A549 (cell line): ENCODE measurements at places on chromosomes 2 and 18.
A peak's percentile ranks its signal among the peaks of the same experiment; 100 is the strongest.

DNA sequence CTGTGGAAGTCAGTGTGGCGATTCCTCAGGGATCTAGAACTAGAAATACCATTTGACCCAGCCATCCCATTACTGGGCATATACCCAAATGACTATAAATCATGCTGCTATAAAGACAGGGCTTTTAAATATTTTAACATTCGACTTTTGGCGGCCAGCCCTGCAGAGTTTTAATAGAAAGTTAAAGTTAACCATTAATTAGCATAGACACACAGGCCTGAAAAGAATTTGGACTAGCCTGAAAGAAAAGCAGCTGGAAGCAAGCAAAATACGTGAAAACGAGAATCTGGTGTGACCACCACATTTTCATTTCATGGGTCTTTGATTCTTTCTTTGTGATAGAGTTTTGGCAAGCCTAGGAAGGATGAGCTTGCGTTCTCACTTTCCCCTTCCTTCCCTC, 184.0 kb downstream of the SCG2 start:
- no peak for DNase-seq

DNA sequence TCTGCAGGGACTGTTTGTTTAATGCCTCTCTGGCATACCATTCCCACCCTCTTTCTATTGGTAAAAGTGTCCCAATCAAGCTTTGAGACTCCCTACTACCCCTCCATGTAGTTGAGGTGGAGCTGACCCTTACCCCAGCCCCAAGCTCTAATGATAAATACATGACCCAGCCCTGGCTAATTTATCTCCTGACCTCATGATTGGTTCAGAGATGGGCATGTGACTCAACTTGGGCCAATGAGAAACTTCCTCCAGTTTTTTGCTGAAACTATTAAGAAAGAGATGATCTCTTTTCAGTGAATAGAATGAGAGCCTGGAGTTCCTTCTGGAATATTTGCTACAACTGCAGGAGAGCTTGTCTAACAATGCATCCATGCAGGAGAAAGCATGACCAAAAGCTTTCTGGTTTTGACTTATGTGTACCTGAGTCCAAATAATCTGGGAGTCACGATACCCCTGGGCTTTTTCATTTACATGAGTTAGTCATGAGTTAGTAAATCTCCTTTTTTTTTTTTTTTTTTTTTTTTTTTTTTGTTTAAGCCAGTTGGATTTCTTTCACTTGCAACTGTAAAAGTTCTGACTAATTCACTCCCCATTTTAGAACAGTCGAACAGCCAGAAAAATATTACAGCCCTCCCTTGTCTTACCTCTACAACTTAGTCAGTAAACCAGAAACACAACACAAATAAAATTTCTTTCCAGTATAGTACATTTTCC, 66.5 kb upstream of the TLK1 start:
- no peak for DNase-seq

DNA sequence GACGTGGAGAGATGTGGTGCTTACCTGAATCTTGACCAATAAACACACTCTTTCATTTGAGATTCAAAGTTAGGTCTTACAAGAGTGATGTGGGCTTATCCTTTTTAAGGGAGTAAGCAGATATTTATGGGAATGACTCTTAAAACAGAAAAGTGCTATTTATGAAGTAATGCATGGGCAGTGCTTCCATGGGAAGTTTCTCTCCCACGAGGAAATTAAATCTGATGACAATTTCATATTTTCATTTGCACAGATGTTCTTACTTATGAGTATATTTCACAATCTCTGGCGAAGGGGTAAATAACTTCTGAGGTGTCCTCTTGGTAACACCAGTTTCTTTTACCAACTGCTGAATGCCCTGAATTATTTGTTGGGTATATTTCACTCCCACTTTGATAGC, 21.0 kb downstream of the PNPT1 start:
- no peak for DNase-seq

DNA sequence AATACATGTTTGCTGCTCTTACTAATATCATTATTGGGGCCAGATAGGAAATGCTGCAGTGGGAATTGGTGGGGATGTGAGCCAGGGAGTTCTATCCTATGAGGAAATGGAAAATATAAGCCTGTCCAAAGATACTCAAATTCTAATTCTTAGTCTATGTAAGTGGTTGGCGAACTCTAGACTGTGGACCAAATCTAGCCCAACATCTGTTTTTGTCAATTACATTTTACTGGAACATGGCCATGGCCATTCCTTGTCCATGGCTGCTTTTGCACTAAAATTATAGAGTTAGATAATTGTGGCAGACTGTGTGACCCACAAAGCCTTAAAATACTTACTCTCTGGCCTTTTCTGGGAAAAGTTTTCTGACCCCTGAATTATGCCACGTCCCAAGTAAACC, 113.3 kb downstream of the MGAT5 start:
- no peak for DNase-seq

DNA sequence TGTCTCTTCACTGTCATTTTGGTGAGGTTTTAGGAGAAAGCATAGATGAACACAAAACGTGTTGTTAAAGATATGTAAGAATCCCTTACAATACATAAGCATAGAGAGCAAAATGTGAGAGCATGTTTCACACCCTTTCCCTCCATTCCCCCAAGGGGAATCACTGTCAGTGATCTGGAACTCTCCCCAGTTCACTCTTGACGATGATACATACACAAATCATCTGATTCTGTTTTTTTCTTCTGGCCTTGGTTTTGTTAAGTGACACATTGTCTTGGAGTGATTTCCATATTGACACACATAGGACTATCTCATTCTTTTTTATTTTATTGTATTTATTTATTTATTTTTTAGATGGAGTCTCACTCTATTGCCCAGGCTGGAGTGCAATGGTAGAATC, 53.7 kb upstream of the TANC1 start:
- no peak for DNase-seq

- DNase-seq, result no peak
Measured at GRCh38 chr2:30366199-30366691, 80.8 kb upstream of the LCLAT1 start.

- DNase-seq, result no peak
Measured at GRCh38 chr2:20583425-20583881, 67.4 kb downstream of the HS1BP3 start.

- DNase-seq, result no peak
Measured at GRCh38 chr2:203200866-203201265, 38.0 kb upstream of the CYP20A1 start.

DNA sequence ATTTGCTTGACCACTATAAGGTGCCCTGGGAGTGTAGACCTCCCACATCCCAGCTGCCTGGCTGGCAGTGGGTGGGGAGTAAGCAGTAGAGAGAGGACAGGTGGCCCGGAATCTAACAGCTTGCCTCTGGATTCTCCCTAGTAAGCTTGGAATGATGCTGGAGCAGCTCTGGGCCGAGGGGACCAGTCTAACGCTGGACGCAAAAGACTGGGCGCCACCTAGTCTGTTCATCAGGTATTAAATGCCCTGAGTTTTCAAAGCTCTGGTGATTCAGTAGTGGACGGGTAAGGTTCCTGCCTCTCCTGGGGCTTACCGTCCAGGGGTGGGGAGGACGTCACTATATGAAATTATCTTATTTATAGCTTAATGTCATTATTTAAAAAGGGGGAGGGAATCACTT, 648 bp upstream of the LYPD6B start:
- no peak for DNase-seq

DNA sequence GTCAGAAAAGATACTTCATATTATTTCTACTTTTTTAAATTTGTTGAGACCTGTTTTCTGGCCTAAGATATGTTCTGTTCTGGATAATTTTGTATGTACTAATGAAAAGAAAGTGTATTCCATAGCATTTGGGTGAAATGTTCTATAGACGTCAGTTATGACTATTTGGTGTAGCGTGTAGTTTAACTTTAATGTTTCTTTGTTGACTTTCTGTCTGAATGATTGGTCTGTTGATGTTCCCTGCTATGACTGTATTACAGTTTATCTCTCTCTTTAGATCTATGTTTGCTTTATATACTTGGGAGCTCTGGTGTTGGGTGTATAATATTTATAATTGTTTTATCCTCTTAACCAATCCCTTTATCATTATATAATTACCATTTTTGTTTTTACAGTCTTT, 352.4 kb downstream of the PTPRM start:
- DNase-seq, result peak; percentile 60

- no peak for DNase-seq
Measured at GRCh38 chr2:134039912-134040581, 213.8 kb upstream of the MGAT5 start.

DNA sequence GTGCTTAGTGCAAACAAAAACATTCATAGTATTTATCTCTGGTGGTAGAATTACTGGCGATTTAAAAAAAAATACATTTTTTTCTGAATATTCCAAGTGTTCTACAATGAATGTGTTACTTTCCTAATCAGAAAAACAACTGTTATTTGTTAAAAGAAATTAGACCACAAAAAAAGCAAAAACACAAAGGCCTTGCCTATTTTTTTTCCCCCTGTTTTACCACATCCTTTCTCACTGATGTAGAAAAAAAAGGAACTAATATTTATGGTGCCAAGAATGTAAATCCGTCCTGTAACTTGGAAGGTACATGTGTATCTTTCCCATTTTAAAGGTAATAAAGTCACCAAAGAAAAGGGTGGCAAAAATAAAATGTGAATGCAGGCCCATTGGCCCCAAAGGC, 28.4 kb upstream of the MGAT4A start:
- DNase-seq, result no peak

GRCh38 chr2:239973386-239973785, 51.8 kb downstream of the NDUFA10 start:
- no peak for DNase-seq

- no peak for DNase-seq
Measured at GRCh38 chr2:85264471-85264870, 63.3 kb downstream of the TGOLN2 start.

GRCh38 chr2:238820916-238821315, 27.0 kb upstream of the TWIST2 start:
- DNase-seq, result no peak

GRCh38 chr18:4077721-4078120, 377.4 kb downstream of the DLGAP1 start:
- no peak for DNase-seq

DNA sequence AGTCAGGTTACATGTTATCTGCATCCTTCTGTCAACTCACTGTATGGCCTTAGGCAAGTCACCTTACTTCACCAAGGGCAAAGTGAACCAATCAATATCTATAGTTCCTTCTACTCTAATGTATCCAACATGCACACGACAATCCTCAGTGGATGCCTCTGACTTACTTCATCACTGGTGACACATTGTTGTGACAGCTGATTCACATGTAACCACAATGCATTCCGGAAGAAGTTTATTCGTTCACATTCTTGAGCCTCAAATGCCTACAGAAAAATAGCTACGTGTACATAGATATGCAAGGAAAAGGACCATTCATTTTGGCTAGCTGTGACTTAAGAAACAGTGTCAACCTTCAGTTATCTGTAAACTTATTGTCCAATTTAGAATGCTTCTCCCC, 26.3 kb upstream of the EPG5 start:
- no peak for DNase-seq

DNA sequence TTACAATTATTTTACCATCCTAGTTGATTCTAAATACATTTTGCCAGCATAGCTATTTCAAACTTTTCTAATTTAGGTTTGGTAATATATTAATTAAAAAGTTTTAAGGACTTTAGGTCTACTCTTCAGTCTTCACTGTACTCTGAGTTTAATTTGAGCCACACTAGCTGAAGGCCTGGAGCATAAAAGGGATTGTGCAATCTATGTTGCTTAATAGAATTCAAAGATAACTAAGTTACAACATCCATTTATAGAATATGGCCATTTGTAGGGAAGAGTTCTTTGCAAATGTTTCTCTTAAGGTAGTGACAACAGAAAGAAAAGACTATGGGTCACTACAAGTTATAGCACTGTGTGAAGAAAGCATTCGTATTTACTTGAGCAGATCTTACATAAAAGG, 702.2 kb upstream of the NRXN1 start:
- no peak for DNase-seq

DNA sequence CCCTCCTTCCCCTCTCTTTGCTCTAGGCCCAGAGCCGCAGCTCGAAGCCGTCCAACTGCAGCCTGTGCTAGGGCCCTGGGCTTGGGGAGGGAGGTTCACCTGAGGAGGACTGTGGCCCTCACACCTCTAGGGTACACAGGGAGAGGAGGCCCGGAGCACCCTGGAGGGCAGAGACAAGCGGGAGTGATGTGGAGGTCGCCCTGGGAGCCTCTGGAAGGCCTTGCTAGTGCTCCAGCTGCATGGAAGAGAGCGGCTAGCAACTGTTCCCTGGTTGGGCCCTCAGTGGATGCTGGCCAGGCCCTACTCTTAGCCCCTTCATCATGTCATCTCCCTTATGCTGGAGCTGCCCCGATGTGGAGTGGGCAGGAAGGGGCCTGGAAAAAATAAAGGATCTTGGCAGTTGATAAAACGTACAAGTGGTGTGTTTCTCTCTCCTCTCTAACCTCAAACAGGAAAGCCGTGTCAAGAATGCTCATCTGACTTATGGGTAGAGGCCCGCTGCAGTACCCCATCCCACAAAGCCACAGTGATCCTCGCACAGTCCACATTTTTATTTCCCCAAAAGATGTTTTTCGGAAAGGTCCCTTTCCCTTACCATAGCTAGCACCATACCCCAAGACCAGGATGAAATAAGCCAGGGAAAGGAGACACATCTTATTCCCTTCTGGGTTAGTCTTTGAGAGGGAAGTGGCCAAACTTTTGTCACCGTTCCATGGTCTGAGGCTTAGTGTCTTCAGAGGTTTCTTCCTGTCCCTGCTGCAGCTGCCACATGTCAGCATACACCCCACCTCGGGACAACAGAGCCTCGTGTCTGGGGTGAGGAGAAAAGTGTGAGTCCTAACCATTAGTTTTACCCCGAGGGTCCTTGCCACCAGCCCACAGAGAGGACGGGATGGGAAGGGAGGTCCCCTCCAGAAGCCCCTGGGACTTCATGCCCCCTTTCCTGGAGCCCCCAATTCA, 2.9 kb downstream of the ZFAND2B start:
- DNase-seq, result no peak

- DNase-seq, result no peak
Measured at GRCh38 chr2:222950638-222951285, 89.9 kb downstream of the ACSL3 start.

- no peak for DNase-seq
Measured at GRCh38 chr2:120744817-120745216, 9.1 kb downstream of the GLI2 start.

DNA sequence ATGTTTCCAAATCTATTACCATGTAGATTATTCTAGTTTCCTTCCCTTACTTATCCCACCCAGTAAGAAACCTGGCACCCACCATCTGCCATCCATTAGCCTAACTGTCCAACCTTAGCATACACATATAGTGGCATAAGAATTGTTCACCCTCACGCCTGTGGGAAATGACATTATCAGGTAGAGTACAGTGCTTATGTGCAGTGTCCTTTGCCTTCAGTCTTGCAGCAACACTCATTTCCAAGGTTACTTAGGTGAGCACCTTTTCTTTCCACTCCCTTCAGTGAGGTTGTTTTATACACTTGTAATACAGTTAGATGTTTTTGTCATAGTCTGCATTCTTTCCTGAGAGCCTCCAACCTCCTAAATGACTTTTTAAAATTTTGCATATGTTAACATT, 18.1 kb downstream of the AQP12B start:
- no peak for DNase-seq

DNA sequence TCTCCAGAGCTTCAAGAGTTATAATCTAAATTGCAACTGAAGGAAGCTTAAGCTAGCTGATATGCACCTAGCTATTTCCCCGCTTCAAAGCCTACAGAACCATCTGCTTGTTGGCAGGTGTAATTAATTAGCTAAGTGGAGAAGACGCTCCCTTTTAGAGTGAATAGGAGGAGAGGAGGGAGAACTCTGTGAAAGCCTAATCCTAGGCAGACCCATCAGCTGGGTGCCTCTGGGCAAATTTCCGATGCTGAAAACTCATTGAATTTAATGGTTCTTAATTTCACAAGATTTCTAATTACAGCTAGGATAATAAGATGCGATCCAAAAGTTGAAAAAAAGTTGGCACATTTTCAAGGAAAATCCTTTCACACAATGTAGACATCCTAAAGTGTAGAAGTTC, 735.9 kb downstream of the ERBB4 start:
- no peak for DNase-seq
